Left ventricle myocardium inferior (tissue), 1 donor: ENCODE measurements at places on chromosomes 5 and 9.

- peak overlapping the region; percentile 71 for H3K27ac ChIP-seq
- H3K27me3 ChIP-seq, result no peaks in the 10 kb centered on the region
- no peaks in the 10 kb centered on the region for H3K36me3 ChIP-seq
- H3K4me3 ChIP-seq, result no peak overlapping the region
Observed at GRCh38 chr5:66333192-66333591, 189.1 kb downstream of the SREK1 start.

GRCh38 chr5:54663866-54664265, 146.3 kb downstream of the SNX18 start:
- no peaks in the 10 kb centered on the region for H3K36me3 ChIP-seq
- H3K27me3 ChIP-seq, result no peaks in the 10 kb centered on the region
- H3K4me3 ChIP-seq, result no peak overlapping the region
- peaks cover 19% of the 10 kb centered on the region for H3K4me1 ChIP-seq

DNA sequence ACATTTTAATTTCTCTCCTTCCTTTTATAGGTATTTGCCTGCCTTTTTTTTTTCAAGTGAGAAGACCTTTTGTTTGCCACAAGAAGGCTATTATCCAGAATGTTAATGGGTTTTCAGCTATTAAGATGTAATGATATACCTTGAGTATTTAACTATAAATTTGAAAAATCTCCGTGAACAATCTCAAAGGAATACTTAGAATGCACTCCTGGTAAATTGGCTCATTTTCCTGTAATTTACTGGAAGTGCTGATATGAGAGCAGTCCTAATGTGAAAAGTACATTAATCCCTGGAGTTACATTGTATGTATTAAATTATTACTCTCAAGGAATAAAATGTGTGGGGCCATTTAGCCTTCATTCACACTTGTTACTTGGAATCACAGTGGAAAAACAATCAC, 32.4 kb downstream of the AOPEP start:
- DNase-seq, result no peak
- no peak overlapping the region for H3K4me3 ChIP-seq
- H3K27me3 ChIP-seq, result no peaks in the 10 kb centered on the region
- H3K4me1 ChIP-seq, result no peaks in the 10 kb centered on the region
- peaks cover 10% of the 10 kb centered on the region for H3K36me3 ChIP-seq

GRCh38 chr9:98185021-98185567, 7.3 kb downstream of the CORO2A start:
- H3K27ac ChIP-seq, result no peak overlapping the region
- no peak for DNase-seq
- no peaks in the 10 kb centered on the region for H3K36me3 ChIP-seq
- no peaks in the 10 kb centered on the region for H3K27me3 ChIP-seq

DNA sequence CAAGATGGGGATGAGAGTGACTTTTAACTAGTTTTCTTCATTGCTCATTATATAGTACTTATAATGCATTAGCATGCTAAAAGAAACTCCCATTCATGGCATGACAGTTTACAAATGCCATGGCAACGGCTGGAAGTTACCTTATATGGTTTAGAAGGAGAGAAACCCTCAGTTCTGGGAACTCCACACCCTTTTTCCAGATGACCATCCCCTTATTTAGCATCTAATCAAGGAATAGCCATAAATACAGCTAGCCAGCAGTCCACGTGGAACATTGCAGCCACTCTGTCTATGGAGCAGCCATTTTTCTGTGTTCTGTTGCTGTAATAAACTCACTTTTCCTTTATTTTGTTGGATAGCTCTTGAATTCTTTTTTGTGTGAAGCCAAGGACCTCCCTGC, 1137.8 kb downstream of the CDH18 start:
- DNase-seq, result no peak
- H3K36me3 ChIP-seq, result no peaks in the 10 kb centered on the region
- no peak overlapping the region for H3K27ac ChIP-seq
- no peaks in the 10 kb centered on the region for H3K27me3 ChIP-seq
- no peaks in the 10 kb centered on the region for H3K4me1 ChIP-seq

- no peak overlapping the region for H3K4me3 ChIP-seq
- no peaks in the 10 kb centered on the region for H3K4me1 ChIP-seq
- no peak for DNase-seq
- H3K36me3 ChIP-seq, result no peaks in the 10 kb centered on the region
- H3K27me3 ChIP-seq, result no peaks in the 10 kb centered on the region
- H3K27ac ChIP-seq, result no peak overlapping the region
Observed at GRCh38 chr5:165231821-165232508, 1726.5 kb downstream of the MAT2B start.

GRCh38 chr9:132059361-132059760, 20.3 kb downstream of the MED27 start:
- H3K4me3 ChIP-seq, result no peak overlapping the region
- H3K36me3 ChIP-seq, result no peaks in the 10 kb centered on the region
- no peak for DNase-seq
- H3K27me3 ChIP-seq, result no peaks in the 10 kb centered on the region

DNA sequence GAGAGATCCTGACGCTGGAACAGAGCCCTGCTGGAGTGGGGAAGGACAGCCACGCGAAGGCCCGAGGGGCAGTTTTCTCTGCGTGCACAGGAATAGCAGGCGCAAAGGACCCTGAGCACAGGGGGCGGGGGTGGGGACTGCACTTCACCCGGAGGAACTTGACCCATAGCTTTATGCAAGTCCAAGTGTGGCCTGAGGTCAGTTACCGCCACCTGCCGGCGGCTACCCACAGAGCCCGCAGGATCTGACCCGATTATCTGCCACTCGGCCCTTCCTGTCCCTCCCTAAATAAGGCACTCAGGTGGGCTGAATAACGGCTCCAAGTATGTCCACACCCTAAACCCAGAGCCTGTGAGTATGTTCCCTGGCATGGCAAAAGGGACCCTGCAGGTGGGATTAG, 65.4 kb upstream of the FCN1 start:
- no peaks in the 10 kb centered on the region for H3K36me3 ChIP-seq
- DNase-seq, result peak; percentile 58
- H3K4me1 ChIP-seq, result peaks cover 5% of the 10 kb centered on the region
- no peak overlapping the region for H3K27ac ChIP-seq

DNA sequence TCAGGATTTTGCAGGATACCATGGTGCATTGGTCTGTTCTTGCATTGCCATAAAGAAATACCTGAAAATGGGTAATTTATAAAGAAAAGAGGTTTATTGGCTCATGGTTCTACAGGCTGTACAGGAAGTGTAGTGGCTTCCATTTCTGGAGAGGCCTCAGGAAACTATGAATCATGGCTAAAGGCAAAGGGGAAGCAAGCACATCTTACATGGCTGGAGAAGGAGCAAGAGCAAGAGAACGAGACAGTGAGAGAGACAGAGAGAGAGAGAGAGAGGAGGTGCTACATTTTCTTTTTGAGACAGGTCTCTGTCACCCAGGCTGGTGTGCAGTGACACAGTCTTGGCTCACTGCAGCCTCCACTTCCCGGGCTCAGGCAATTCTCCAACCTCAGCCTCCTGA, 43.9 kb downstream of the P4HA2 start:
- H3K27ac ChIP-seq, result no peak overlapping the region
- H3K4me1 ChIP-seq, result peaks cover 21% of the 10 kb centered on the region
- no peak overlapping the region for H3K4me3 ChIP-seq
- no peaks in the 10 kb centered on the region for H3K36me3 ChIP-seq
- no peak for DNase-seq
- no peaks in the 10 kb centered on the region for H3K27me3 ChIP-seq

- peaks cover 16% of the 10 kb centered on the region for H3K36me3 ChIP-seq
- H3K27ac ChIP-seq, result peak overlapping the region; percentile 28
- H3K4me3 ChIP-seq, result no peak overlapping the region
Observed at GRCh38 chr9:105299190-105299854, 54.9 kb downstream of the SLC44A1 start.

- no peaks in the 10 kb centered on the region for H3K27me3 ChIP-seq
- H3K4me3 ChIP-seq, result no peak overlapping the region
- no peak overlapping the region for H3K27ac ChIP-seq
Observed at GRCh38 chr5:62974623-62975022, 396.0 kb downstream of the LRRC70 start.

DNA sequence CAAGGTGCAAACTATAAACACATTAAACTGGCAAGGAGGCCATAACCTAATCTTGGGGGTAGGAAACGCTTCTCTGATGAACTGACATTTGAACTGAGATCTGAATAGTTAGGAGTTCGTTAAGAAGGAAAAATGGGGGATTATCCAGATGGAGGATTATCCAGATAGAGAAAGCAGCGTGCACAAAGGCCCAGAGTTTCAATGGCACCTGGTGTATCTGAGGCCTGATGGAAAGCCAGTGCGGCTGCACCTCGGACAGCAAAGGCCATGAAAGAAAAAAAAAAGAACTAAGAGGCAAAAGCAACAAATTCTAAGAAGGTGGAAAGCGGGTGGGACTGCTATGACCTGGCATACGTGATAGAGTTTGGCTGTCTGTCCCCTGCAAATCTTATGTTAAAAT, 13.0 kb upstream of the CTNNAL1 start:
- peaks cover 11% of the 10 kb centered on the region for H3K36me3 ChIP-seq
- H3K4me1 ChIP-seq, result peaks cover 57% of the 10 kb centered on the region
- no peak for DNase-seq
- no peak overlapping the region for H3K4me3 ChIP-seq
- H3K27me3 ChIP-seq, result no peaks in the 10 kb centered on the region
- no peak overlapping the region for H3K27ac ChIP-seq

- H3K4me3 ChIP-seq, result no peak overlapping the region
- no peak overlapping the region for H3K27ac ChIP-seq
- no peaks in the 10 kb centered on the region for H3K27me3 ChIP-seq
- DNase-seq, result no peak
Observed at GRCh38 chr9:96644137-96644536, 11.0 kb downstream of the PRXL2C start.

DNA sequence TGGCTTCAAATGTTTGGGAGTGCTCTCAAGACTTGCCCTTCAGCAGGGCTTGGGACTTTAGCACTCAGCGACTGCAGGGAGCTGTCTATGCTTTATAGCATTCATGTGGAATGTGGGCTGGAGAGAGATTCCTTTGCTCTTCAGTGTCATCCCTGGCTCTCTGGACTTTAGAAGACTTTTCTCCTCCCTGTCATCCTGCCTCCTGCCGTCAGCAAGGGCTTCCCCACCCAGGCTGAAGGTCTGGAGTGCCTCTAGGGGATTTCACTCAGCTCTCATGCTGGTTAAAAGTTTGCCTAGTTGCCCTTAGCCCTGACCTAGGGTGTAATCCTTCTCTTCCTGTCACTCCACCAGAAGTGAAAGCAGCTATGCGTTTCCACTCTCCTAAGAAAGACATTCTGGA, 210.9 kb downstream of the FRMD3 start:
- H3K27me3 ChIP-seq, result no peaks in the 10 kb centered on the region
- peaks cover 5% of the 10 kb centered on the region for H3K36me3 ChIP-seq
- peak overlapping the region; percentile 17 for H3K27ac ChIP-seq
- H3K4me1 ChIP-seq, result peaks cover 13% of the 10 kb centered on the region
- DNase-seq, result no peak

DNA sequence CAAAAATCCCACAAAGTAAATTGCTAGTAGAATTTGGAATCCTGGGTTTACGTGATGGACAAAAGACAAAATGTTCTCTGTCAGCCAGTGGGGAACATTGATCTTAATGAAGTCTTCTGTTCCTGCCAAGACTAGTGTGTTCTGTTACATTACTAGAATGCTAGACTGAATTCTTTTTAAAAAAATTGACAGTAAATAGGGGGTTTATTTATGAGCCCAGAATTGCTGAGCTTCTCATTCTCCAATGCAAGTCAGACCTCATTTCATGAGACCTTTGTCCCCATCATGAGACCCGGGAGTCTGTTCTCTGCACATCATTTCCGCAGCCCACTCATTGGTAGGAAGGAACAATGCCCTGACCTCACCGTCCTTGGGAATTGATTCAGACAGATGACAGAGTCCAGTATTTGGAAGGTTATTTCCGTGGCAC, 173.8 kb upstream of the OTULINL start:
- DNase-seq, result no peak
- peak overlapping the region; percentile 82 for H3K27ac ChIP-seq
- H3K4me3 ChIP-seq, result no peak overlapping the region
- peaks cover 52% of the 10 kb centered on the region for H3K4me1 ChIP-seq
- H3K27me3 ChIP-seq, result no peaks in the 10 kb centered on the region

- no peaks in the 10 kb centered on the region for H3K27me3 ChIP-seq
- H3K36me3 ChIP-seq, result peaks cover 25% of the 10 kb centered on the region
- DNase-seq, result no peak
- no peak overlapping the region for H3K4me3 ChIP-seq
- no peaks in the 10 kb centered on the region for H3K4me1 ChIP-seq
Observed at GRCh38 chr5:37501152-37501551, 122.0 kb downstream of the WDR70 start.

- DNase-seq, result no peak
- H3K27ac ChIP-seq, result no peak overlapping the region
- H3K27me3 ChIP-seq, result no peaks in the 10 kb centered on the region
- H3K4me1 ChIP-seq, result peaks cover 8% of the 10 kb centered on the region
- no peak overlapping the region for H3K4me3 ChIP-seq
Observed at GRCh38 chr5:156783092-156783491, 67.0 kb upstream of the PPP1R2B start.

GRCh38 chr9:113504725-113505590, 41.4 kb downstream of the RGS3 start:
- H3K27ac ChIP-seq, result peak overlapping the region; percentile 91
- H3K4me3 ChIP-seq, result peak overlapping the region; percentile 66
- peaks cover 96% of the 10 kb centered on the region for H3K4me1 ChIP-seq
- peaks cover 31% of the 10 kb centered on the region for H3K36me3 ChIP-seq
- DNase-seq, result no peak

DNA sequence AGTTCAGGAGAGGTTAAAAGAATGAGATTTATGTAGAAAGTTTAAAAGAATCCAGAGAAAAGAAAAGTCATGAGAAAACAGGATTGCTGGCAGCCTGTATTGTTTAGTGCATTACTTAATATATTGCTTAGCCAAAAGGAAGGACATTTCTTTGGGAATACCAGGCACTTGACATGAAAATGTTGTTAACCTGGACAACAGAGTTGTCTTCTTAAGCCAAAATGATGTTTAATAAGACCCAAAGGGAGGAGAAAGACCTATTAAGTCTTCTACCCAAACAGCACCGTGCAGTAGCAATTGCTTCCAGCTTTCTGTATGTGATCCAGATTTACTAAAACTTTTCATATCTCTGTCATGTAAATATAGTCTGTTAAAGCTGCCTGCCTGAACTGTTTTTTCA, 74.0 kb upstream of the PRLR start:
- DNase-seq, result no peak
- no peaks in the 10 kb centered on the region for H3K36me3 ChIP-seq
- no peak overlapping the region for H3K27ac ChIP-seq
- H3K4me3 ChIP-seq, result no peak overlapping the region
- H3K27me3 ChIP-seq, result no peaks in the 10 kb centered on the region

DNA sequence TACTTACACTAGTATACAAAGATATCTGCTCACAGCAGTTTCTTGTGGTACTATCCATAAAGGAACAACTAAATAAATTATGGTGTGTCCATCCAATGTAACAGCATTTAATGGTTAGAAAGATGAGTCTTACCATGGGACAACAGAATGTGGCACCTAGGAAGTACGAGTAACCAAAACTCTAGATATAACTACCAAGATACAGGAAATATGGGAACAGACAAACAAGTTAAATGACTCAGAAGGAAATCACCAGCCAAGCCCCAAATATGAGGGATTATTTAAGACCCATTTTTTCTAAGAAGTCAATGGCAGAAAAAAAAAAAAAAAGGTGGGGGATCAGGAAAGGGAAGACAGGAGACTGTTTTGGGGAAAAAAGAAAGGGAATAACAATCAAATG, 294.8 kb downstream of the PRELID2 start:
- no peak overlapping the region for H3K4me3 ChIP-seq
- no peaks in the 10 kb centered on the region for H3K36me3 ChIP-seq
- no peak overlapping the region for H3K27ac ChIP-seq
- no peaks in the 10 kb centered on the region for H3K27me3 ChIP-seq
- no peak for DNase-seq
- no peaks in the 10 kb centered on the region for H3K4me1 ChIP-seq

- H3K27me3 ChIP-seq, result no peaks in the 10 kb centered on the region
- no peak for DNase-seq
- no peaks in the 10 kb centered on the region for H3K36me3 ChIP-seq
- H3K4me3 ChIP-seq, result no peak overlapping the region
- no peak overlapping the region for H3K27ac ChIP-seq
Observed at GRCh38 chr9:84812847-84813246, 143.3 kb downstream of the NTRK2 start.

GRCh38 chr9:124399323-124399967, 15.8 kb downstream of the PSMB7 start:
- DNase-seq, result peak; percentile 46
- H3K27me3 ChIP-seq, result no peaks in the 10 kb centered on the region
